ENCODE measurements at places on chromosomes 6 and 20.

GRCh38 chr6:148657048-148657447 lies 89.8 kb upstream of the UST start:
- no peak for DNase-seq

DNA sequence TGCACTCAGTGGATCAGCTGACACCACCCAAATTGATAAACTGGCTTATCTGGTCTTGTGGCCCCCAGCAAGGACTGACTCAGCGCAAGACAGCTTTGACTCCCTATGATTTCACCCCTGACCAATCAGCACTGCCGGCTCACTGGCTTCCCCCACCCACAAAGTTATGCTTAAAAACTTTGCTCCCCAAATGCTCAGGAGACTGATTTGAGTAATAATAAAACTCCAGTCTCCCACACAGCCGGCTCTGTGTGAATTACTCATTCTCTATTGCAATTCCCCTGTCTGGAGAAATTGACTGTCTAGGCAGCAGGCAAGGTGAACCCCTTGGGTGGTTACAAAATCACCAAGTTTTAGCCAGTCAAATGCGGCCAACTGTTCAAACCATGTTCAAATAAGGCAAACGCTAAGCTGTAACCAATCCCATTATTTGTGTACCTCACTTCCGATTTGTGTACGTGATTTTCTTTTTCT lies 32.5 kb downstream of the SLC22A2 start:
- peak; percentile 49 for DNase-seq

GRCh38 chr6:46338131-46338530 lies 153.1 kb downstream of the RCAN2 start:
- no peak for DNase-seq

DNA sequence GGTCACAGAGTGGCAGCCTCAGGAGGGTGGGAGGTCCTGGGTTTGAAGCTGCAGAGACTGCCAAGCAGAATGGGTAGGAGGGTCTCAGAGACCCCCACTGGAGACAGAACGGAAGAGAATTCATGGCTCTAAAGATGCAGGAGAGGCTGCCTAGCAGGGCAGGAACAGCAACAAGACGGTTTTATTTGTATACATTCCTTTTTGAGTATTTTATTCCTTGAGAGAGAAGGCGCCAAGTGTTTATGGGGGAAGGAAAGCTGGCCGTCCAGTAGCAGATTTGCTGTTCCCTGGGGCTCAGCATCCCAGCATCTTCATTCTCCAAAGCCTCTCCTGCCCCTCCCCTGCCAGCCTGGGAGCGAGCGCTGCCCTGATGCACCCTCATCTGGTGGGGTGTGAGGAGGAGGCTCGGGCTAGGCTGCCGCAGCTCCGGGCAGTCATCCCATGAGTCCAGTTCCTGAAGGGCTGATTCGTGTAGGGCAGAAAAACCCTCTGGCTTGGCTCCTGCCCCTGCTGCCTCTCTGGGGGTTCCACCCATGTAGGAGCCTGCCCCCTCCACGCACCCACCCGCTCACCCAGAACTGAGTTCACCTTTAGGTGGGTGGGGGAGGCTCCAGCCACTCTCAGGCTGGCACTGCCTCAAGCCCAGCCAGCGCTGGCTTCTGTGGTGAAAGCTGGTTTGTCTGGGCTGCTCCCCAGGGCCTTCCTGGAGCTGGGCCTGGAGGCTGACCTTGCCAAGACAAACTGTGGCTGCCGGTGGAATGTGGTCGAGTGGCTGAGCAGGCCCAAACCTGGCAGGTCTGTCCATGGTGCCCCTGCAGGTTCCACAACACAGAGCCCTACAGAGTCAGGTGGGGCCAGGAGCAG lies 32.4 kb downstream of the CPXM1 start:
- no peak for DNase-seq

GRCh38 chr20:33810259-33810658 lies 889 bp upstream of the CHMP4B start:
- no peak for DNase-seq

GRCh38 chr6:149651056-149651455 lies 2.5 kb upstream of the KATNA1 start:
- DNase-seq: no peak

- DNase-seq: no peak
Measured at GRCh38 chr20:23403751-23404150, 17.5 kb downstream of the NAPB start.

GRCh38 chr6:101582792-101583191 lies 189.3 kb downstream of the GRIK2 start:
- no peak for DNase-seq

All from activated CD4-positive, alpha-beta T cell treated with anti-CD3 and anti-CD28 coated beads, Interleukin-10, Interleukin-2, amounts not matched to agents 100 ng/mL and 50 ng/mL, durations not matched to agents 16 hours and 8 hours (primary cell).